ENCODE measurements at places on chromosomes 5 and 9.

DNA sequence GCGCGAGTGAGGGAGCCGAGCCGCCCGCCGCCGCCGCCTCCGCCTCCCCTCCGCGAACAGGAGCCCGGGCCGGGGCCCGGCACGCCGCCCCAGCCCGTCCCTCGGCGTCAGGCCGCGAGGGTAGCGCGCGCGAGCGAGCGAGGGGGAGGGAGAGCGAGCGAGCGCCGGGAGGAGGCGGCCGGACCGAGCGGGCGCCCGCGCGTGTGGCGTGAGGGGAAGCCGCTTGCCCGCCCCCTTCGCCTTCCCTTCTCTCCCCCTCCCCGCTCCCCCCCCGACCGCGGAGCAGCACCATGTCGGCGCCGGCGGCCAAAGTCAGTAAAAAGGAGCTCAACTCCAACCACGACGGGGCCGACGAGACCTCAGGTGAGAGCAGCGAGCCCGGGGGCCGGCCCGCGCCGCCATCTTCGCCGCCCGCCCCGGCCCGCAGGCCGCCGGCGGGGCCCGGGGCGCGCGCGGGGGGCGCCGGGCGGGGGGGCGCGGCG lies 312 bp downstream of the SET start:
- no peak for DNase-seq

DNA sequence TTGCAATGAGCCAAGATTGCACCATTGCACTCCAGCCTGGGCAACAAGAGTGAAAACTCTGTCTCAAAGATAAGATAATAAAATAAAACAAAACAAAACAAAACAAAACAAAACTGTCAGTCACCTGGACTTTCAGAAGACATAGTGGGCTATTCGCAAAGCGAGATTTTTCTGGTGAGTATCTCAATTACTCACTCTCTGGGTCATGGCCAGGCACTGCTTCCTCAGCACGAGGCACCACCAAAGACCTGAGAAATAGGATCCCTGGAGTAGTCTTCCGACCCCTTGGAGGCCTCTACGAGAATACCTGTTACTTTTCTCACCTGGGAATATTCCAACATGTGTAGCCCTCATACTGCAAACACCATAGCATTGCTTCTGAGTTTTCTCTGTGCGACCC lies 201.7 kb upstream of the ZNF618 start:
- DNase-seq, result no peak

- DNase-seq, result no peak
These were observed 77.5 kb downstream of the SPATA31C2 start for GRCh38 chr9:88060746-88061145.

DNA sequence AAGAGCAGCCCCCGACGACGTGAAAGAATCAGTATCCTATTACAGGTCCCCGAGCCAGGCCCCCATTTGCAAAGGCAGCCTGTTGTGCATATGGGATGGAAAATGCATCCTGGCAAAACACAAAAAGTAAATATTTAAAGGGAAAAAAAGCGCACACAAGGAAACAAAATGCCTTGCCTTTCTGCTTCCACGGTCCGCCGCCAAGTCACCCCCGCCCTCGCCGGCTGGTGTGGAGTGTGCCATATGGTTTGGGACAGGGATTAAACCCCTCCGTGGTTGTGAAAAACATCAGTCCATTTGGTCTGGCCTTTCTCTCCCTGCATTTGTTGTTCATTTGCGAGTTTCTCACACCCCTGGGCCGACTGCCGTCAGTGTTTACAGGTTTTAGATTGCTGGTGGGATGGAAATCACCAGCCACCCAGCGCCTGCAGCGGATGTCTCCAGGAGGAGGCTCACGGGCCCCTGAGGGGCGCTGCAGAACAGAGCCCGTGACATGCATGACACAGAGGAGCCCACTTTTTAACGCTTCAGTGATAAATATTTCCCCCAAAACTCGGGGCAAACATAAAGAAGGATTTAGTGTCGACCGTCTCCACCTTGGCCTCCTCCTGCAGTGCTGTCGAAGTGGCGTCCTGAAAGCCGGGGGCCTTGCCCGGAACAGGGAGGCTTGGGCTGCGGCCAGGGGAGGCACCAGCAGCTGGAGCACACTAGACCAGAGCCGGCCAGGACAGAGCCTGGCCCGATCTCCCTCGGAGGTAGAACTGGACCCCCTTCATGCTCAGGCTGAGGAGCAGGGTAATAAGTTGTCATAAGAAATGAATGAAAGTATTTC lies 161.5 kb downstream of the HSD17B3 start:
- DNase-seq, result no peak

GRCh38 chr9:98107926-98108325 lies 11.1 kb downstream of the TRIM14 start:
- DNase-seq, result no peak

DNA sequence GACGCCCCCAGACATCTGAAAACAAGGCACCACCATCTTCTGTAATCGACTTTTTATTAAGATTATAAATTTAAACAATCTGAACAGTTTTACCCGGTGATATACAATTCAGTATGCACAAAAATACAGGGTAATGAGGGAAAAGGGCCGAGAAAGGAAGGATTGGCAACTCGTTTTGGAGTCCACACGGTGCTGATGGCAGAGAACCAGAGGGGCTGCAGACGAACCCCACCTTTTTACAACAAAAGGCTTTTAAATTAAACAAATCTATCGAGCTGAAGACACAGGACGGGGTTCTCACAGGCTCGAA lies 2.6 kb downstream of the IER5L start:
- DNase-seq, result no peak

DNA sequence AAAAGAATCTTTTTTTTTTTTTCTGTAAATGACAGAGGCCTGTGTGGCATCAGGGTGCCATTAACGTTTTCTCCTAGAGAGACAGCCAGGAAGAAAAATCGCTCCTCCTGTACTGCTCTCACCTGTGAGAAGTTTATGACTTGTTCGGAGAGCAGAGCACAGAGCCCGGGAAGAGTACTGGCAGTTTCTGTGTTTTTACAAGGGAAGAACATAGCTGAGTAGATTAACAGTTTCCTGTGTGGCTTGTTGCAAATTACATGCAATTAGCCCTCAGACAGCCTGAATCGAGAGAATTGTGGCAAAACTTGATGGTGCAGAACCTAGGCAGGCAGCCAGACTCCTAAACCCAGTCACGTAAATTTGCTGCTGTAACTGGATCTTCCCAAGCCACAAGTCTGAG lies 32.1 kb downstream of the PRKACG start:
- DNase-seq, result no peak

GRCh38 chr9:93147632-93148031 lies 13.6 kb upstream of the NINJ1 start:
- DNase-seq, result no peak

DNA sequence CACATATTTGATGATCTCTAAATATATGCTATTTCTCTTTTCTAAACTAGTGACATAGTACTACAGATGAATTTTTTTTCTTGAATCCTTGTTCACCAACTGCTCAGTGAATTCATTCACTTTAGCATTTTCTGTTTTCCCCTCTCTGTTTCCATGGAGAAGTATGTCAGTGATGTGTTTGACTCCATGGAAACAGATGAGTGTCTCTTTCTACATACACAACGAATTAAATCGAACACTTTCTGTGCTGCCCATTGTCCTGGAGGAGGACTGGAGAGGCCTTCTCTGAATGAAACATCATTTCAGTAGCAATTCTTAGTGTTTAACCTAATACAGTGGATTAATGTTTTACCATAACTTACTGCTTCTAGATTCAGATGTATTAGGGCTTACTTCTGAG lies 9.5 kb downstream of the INVS start:
- no peak for DNase-seq

DNA sequence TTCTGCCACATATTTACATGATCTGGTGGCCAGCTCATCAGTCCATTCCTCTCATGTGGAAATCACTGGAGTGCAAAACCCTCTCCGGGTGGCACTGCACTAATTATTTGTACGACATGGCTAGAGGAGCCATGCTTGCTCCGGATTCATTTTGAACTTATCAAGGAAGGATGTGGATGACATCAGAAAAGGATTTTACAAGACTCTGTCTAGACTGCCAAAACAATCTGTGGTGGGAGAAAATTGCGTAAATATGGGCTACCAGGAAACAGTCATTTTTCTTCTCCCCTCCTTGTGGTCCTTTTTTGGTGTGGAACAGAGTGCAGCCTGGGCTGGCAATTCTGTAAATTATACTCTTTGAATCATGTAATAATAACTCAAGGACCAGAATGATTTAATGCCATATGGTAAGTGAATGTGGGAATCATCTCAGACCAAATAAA lies 123.4 kb upstream of the IFNE start:
- no peak for DNase-seq

DNA sequence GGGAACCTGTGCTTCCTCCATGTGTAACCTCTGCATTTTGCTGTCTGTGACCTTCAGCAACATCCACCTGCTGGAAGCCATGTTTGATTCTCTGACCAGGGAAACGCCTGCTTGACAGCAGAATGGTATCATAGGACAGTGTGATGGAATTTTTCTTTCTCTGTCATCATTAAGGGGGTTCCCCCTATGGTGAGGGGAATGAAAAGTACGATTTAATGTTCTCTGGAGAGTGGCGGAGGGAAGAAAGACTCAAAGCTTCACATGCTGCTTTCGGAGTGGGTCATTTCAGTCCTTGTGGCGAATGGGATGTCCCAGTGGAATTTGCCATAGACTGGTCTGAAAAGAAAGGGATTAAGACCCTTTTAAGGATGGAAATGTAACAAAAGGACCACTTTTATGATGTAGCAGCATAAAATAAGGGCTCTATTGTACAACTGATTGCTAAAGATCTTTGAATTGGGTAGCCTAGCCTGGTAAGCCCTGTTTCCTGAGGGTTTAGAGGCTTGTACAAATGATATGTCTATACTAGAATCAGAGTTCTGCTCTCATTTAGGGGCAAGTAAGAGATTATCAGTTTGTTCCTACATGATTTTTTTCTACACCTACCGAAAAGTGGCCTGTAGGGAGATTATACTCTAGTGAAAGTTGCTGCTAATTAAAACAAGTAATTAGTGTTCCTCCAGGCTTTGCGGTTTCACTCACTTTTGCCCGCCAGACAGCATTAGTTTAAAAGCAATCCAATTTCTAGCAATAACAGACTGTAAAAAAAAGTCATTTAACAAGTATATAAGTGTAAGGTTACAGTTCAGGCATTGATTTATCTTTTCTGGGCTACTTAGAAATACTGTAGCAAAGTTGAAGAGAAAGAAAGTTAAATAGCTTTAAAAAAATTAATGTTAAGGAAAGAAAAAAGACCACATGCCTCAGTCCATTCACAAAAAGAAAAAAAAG lies 904.5 kb downstream of the NR2F1-AS1 start:
- DNase-seq, result no peak

DNA sequence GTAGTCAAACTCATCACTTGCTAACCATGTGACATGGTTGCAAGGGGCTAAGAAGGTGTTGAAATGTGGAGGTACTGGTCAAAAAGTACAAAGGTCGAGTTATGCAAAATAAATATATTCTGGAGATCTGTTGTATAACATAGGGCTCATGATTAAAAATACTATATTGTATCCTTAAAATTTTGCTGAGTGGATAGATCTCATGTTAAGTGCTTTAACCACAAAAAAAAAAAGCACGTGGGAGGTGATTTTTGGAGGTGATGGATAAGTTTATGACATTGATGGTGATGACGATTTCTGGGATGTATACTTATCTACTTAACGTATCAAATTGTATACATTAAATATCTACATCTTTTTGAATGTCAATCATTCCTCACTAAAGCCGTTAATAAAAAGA lies 96.2 kb upstream of the PAPPA start:
- DNase-seq, result no peak

GRCh38 chr9:122080986-122081385 lies 12.1 kb downstream of the TTLL11 start:
- DNase-seq, result no peak

Measured in stimulated activated CD8-positive, alpha-beta memory T cell treated with anti-CD3 and anti-CD28 coated beads, Interleukin-4, amount 100 ng/mL, for 4 hours (primary cell).